Hair follicle dermal papilla cell (primary cell): ENCODE measurements at places on chromosomes 3 and 15. TPM values are rescaled to one million over a fixed set of nuclear protein-coding genes. Genes with fewer than 3 reads are reported as not detected.

Gene IGSF10
- 27.7 and 58.1 TPM in 2 replicates for total RNA-seq

Gene TRPM1
- not detected in 2 replicates for total RNA-seq

Gene ATG3
- total RNA-seq, result 52.7 and 61.7 TPM in 2 replicates

Gene VGLL3
- total RNA-seq, result 495 and 584 TPM in 2 replicates

Gene TUSC7
- total RNA-seq, result not detected in 2 replicates

Gene SNX22
- total RNA-seq, result 0.16 and 0.24 TPM in 2 replicates

Gene DAZL
- total RNA-seq, result under 0.01 and 0.16 TPM in 2 replicates

Gene ITGA11
- 11.4 and 21.9 TPM in 2 replicates for total RNA-seq

Gene ALDH1L1
- 0.16 TPM in 1 of 2 replicates, not detected in the other for total RNA-seq

Gene EFL1
- 24.5 and 28.9 TPM in 2 replicates for total RNA-seq

Gene GABRB3
- 0.85 and 2.8 TPM in 2 replicates for total RNA-seq

Gene FBXO22
- 21.9 and 31.7 TPM in 2 replicates for total RNA-seq

Gene SKOR1
- 0.24 and 0.49 TPM in 2 replicates for total RNA-seq

Gene ITIH3
- 1.1 TPM in 1 of 2 replicates, not detected in the other for total RNA-seq

Gene CACNA2D2
- total RNA-seq, result 0.12 TPM in 1 of 2 replicates, not detected in the other

Gene HDC
- total RNA-seq, result not detected in 2 replicates

Gene CFAP100
- not detected in 2 replicates for total RNA-seq

Gene COL6A6
- 0.85 and 1.3 TPM in 2 replicates for total RNA-seq

Gene SLCO2A1
- total RNA-seq, result 0.73 and 2.4 TPM in 2 replicates

Gene ATP2C1
- total RNA-seq, result 95.0 and 101 TPM in 2 replicates

Gene SCN10A
- not detected in 2 replicates for total RNA-seq

Gene FOXB1
- total RNA-seq, result not detected in 2 replicates
